ENCODE measurements at places on chromosomes 4 and X.
A peak's percentile ranks its signal among the peaks of the same experiment; 100 is the strongest.

DNA sequence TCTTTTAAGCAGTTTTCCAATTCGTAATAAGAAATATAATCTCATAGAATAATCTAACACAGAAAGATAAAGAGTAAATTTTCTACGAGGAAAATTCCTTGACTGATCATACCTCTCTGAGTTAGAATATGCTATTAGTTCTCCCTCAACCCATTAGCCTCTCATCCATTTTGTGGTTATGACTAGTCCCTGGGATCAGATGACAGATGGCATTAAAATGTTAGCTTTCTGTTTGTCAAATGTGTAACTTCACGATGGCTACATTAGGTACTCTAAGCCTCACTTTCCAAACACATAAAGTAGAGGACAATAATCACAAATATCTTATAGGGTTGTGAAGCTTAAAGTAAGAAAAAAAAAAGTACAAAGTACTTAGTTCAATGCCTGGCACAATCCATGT is 112.2 kb downstream of the ZAR1 start:
- no peak for DNase-seq

- DNase-seq = no peak
Observed at GRCh38 chr4:11881947-11882346, 453.3 kb upstream of the HS3ST1 start.

GRCh38 chr4:43244688-43245382 is 352.3 kb downstream of the GRXCR1 start:
- DNase-seq = no peak

GRCh38 chr4:71765350-71765749 is 18.5 kb downstream of the GC start:
- no peak for DNase-seq

DNA sequence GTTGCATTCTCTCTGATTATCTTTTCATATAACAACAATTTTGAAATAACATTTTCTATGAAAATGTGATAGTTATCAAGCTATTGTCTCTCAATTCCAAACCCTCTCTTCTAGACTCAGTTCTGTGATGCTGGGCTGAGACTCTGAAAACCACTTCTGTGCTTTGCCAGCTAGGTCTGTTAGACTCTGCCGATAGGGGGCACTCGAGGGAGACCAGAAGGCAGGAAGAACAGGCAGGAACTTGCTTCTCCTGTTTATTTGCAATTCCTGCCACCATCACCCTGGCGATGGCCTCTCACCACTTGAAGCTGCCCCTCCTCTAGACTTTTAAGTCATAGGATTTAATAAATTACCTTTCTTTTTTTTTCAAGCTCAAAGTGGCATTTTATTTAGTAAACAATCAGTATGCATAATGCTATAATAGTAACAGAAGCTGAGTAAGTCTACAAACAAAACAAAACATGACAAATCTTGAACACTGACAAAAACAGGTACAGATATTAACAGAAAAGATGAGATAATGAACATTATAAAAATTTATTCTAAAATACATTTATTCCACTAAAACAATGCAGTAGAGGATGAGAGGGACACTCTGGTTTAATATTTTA is 49.7 kb downstream of the RASL11B start:
- DNase-seq = peak; percentile 30

DNA sequence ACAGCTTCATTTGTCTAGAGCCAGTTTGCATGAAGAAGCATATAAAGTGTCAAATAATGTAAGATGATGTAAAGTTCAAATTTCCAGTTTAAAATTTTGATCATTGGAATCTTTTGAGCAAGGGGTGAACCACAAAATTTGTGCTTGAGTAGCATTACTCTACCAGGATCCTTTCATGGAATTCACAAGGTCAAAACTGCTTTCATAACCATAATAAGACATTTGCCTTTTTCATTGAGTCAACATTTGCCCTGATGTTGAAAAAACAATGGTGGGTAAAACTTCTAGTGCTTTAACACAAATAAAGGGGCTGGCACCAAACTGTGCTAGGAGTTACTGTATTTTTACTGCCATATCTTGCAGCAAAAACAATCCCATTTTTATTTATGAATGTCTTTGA is 142.2 kb downstream of the GLRA3 start:
- DNase-seq = no peak

DNA sequence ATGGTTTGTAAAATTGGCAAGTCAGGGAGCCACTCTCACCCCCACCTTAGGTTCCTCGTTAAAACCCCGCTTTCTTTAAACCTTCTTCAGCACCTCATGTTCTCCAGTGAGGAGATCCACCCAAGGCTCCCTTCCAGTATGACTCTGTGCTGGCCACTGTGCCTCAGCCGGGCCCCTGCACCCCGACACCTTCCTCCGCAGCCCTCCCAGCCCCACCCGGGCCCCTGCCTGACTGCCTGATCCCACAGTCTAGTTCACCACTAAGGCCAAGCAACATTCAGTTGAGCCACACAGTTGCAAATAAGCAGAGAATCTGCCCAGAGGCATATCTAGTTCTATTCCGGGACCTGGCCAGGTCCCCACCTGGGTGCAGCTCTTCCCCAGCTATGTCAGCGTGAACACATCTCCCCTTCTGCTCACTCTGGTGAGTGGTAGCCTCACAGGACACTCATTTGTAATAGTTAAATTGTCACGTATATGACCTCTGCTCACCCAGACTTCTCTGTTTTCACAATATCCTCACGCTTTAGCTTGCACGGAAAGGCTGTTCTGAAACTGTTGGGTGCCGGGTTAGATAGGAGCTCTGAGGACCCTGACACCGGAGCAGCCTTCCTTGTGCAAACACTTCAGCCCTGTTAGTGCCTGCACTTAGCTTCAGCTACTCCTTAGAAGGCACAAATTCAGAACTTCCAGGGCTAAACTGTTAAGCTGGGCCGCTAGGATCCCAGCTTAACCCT is 146.8 kb downstream of the DCTD start:
- DNase-seq = no peak

GRCh38 chr4:132592340-132592739 is 556.8 kb upstream of the PCDH10 start:
- no peak for DNase-seq

DNA sequence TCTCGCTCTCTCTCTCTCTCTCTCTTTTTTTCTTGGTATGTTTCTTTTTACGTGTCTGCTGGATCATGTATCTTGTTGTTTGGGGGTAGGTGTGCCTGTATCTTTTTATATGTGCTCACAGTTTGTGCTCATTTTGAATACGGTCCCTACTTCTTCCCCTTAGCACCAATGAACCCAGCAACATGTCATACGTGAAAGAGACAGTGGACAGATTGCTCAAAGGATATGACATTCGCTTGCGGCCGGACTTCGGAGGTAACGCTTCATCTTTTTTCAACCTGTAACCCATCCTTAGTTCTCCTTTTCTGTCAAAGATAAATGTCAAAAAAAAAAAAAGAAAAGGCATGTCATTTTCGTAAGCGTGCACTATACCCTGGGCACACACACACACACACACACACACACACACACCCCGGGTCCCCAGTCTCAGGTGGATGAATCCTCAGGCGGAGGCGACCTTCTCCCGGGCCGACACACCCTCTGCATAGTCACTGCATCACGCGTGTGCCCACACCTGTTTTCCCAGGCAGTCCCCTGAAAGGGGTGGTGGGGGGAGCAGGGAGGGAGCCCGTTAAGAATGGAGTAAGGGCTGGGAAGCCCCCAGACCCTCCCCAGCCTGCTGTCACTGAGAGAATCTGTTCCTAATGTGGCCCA is 511 bp downstream of the GABRB1 start:
- no peak for DNase-seq

GRCh38 chr4:187098429-187098828 is 374.8 kb upstream of the FAT1 start:
- DNase-seq = no peak

- no peak for DNase-seq
Observed at GRCh38 chr4:87235020-87235671, 14.7 kb upstream of the KLHL8 start.

GRCh38 chr4:108449129-108449528 is 171.2 kb upstream of the RPL34 start:
- no peak for DNase-seq

DNA sequence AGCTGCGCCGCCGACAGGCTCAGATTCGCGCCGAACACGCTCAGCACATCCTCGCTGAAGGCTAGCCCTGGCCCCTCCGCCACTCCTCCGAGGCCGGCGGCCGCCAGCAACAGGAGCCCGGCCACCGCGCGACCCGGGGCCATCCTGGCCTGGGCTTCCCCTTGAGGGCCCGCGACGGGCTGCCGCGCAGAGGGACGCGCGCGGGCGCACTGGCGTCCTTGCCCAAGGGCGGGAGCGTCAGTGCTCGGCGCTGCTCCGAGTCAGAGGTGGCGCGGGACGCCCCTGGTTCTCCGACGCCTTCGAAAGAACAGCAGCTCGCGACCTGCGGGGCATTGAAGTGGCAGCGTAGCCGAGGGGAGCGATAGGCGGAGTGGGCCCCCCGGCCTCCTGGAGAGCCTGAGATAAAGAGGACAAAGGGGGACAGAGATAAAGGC is 745 bp downstream of the SLC39A8 start:
- peak; percentile 49 for DNase-seq

GRCh38 chrX:19121898-19122640 is at the start of gene ADGRG2:
Gene ADGRG2 (minus strand): TSS chrX:19122468. CDS start chrX:19068834, 53,634 bp downstream.
- DNase-seq = no peak

DNA sequence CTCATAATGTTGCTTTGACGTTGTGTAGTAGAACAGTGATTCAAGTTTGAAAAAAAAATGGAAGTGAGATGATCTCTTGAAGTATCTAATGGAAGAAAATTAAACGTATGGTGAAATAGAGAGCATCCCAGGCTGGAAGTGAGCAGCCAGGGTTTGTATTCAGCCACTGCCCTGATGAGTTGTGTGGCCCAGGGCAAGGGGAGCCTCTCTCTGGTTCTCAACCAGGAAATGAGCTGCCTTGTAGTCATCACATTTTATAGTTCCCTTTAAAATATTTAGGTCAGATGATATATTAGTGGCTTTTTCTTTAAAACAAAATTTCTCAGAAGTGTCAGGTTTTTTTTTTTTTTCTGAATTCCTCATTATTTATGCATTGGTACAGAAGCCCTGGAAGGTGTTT is 150.3 kb downstream of the GPAT3 start:
- DNase-seq = no peak

GRCh38 chr4:175504318-175504717 is 307.7 kb downstream of the GPM6A start:
- DNase-seq = no peak

- DNase-seq = no peak
Observed at GRCh38 chrX:8607326-8607725, 124.6 kb downstream of the ANOS1 start.

DNA sequence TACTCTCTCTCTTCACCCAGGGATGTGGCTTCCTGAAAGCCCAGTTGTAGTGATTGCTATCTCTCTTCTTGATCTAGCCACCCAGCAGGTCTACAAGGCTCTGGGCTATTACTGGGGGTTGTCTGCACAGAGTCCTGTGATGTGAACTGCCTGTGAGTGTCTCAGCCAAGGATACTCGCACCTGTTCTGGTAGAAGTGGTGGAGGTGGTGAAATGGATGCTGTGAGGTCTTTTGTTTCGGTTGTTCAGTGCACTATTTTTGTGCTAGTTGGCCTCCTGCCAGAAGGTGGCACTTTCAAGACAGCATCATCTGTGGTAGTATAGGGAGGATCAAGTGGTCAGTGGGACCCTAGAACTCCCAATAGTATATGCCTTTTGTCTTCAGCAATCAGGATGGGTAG is 268.0 kb downstream of the GABRG1 start:
- no peak for DNase-seq

DNA sequence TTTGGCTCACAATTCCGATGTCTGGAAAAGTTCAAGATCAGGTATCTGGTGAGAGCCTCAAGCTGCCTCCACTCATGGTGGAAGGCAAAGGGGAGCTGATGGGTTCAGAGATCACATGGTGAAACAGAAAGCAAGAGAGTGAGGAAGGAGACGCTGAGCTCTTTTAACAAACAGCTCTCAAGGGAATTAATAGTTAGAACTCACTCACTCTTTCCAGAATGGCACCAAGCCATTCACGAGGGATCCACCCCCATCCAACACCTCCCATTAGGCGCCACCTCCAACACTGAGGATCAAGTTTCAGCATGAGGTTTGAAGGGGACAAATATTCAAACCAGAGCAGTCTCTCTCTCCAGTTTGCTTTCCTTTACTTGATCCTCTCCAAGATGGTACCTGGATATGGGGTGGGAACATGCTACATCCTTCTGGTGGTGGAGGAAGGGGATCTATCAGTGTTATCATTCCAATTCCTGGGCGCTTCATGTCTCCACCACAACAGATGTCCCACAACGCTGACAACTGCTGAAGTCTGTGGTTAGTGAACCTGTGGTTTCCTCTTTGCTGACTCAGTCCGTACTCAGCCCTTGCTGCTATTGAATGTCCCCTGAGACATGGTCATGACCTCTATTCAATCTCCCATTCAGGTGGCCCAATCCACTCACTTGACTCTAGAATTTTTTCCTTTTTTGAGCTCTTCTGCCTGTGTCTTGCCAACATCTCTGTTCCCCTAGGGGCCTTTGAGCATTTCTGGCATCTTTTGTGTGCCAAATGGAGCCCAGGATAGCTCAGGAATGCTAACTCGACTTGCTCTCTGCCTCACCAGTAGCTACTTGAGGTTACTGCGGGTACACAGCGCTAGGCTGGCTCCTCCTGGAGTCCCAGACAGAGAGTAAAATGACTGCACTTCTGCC is 395.2 kb downstream of the MID1IP1 start:
- DNase-seq = peak; percentile 1

DNA sequence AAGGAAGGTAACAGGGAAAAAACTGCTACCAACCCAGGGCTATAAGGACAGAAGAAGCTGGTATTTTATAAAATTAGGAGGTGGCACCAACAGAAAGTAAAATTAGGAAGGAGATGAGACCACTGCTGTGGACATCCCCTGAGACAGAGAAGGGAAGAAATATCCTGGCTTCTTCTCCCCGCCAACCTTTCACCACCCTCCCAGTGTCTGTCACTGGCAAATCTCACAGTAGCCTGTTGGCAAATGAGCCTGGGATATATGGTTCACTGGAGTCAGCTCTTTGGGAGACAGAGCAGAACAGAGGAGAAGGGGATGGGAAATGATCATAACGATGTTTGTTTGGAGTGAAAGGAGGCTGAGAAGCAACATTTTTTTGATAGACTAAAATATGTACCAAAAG is 190.9 kb upstream of the PACRGL start:
- DNase-seq = no peak

DNA sequence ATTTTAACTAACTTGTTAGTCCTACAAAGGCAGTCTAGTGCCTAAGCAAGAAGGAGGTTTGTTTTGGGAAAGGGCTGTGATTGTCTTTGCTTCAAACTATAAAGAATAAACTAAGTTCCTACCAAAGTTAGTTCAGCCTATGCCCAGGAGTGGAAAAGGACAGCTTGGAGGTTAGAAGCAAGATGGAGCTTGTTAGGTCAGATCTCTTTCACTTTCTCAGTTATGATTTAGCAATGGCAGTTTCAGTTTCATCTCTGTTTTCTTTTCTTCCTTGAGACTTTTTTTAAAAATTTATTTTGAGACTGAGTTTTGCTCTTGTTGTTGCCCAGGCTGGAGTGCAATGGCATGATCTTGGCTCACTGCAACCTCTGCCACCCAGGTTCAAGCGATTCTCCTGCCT is 82.9 kb upstream of the NLGN4X start:
- DNase-seq = no peak

- DNase-seq = no peak
Observed at GRCh38 chr4:180615746-180616145, 1627.5 kb upstream of the TENM3 start.
